ENCODE measurements at places on chromosomes 12 and 14. TPM values are rescaled to one million over a fixed set of nuclear protein-coding genes. Genes with fewer than 3 reads are reported as not detected.

Gene NTN4
- total RNA-seq = 3.2 TPM

Gene HOXC11
- not detected for total RNA-seq

DNA sequence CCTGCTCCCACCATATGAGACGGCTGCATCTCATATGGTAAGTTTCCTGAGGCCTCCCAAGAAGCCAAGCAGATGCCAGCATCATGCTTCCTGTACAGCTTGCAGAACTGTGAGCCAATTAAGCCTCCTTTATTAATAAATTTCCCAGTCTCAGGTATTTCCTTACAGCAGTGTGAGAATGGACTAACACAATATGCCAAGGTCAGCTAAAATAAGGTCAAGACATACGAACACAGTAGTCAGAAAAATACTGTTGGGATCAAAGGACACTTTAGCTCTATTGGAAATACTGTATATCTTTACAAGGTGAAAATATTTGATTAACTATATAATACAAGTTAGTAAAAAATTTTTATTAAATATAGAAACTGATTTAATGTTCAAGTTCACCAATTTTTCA lies 28.8 kb downstream of the SEL1L start:
- DNase-seq = no peak

Gene PTPRQ
- 0.08 TPM for total RNA-seq

- DNase-seq = no peak
Observed at GRCh38 chr12:26987634-26988424, 26.4 kb downstream of the TM7SF3 start.

DNA sequence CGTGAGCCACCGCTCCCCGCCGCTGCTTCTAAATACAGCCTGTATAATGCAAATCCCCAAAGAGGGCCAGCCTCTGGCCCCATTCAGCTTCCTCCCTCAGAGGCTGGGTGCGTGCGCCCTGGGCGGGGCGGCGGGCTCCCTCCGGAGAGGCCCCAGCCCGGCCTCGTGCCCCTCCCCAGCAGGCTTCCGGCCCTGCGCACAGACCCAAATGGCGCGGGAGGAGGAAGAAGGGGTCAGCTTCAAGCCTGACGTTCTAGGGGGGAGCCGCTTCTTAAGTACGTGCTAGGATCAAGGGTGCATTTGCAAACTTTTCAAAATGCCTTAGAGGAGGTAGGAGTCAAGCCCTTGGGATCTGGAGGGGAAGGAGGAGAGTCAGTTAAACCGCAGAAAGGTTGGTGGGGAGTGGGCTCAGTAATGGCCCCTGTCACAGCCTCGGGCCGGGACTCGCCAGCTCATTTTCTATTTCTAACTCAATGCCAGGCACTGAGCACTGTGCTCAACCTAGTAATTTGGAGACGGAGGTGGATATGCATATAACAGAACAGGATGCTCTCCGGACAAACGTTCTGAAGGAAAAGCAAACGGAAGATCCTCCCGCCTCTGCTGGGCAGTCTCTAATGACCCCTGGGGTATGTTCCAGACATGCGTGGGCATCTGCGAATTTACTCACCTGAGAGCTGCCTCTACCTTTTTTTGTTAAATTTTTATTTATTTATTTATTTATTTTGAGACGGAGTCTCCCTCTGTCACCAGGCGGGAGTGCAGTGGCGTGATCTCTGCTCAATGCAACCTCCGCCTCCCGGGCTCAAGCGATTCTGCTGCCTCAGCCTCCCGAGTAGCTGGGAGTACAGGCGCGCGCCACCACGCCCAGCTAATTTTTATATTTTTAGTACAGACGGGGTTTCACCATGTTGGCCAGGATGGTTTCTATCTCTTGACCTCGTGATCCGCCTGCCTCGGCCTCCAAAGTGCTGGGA lies 32.3 kb downstream of the NINJ2 start:
- no peak for DNase-seq

DNA sequence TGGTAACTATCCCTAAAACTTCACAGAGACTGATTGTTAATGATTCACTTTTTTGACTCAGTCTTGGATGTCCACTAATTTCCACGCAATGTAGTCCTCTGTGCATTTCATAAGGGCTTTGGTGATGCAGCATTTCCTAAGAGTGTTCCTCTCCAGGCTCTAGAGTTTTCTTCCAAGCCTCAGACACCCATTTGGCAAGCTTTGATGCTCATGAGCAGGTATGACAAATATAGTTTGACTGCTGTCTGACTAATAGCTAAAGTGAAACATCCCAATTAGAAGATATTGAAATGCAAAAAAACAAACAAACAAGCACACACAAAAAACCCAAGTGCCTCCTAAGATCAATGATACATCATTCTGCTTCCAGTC lies 1.5 kb upstream of the VAMP1 start:
- no peak for DNase-seq

- DNase-seq = no peak
Observed at GRCh38 chr14:31326111-31326510, 94.2 kb downstream of the HEATR5A start.

Data from liver (tissue), 10 donors.